ENCODE measurements at places on chromosomes 6 and 20. TPM values are rescaled to one million over a fixed set of nuclear protein-coding genes. Genes with fewer than 3 reads are reported as not detected.

DNA sequence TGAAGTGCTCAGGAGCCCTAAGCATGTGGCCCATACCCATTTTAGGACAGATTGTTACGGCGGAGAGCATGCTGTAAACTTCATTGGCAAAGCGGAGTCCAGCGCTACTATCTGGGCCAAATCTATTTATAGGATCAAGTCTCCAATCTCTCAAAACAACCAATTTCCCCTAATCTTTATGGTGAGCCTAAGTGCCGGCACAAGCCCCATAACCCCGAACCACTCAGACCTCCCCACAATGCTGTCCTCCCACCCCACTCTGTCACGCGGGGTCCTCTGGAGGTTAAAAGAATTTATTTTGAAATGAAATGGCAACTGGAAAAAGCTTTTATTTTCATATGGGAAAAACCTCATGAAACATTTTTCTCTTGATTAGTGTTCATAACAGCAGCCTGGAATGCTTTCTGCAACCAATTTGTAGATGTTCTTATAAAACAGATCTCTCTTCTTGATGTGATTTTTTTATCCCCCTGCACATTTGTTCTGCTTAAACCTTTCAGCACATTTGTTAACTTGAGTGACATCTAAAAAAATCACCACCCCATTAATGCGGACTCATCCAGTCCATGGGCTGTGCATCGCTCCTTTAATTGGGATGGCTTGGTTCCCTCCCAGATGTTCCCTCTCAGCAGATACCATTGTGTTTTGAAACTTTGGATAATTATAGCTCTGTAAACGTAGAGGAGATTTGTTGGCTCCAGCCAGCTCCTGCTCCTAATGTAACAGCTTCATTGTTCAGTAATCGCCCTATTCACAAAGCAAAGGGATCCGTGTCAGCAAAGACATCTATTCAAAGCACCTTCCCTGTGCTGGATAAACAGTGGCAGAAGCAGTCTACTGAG, 323.6 kb downstream of the CD83 start:
- DNase-seq: peak; percentile 46

DNA sequence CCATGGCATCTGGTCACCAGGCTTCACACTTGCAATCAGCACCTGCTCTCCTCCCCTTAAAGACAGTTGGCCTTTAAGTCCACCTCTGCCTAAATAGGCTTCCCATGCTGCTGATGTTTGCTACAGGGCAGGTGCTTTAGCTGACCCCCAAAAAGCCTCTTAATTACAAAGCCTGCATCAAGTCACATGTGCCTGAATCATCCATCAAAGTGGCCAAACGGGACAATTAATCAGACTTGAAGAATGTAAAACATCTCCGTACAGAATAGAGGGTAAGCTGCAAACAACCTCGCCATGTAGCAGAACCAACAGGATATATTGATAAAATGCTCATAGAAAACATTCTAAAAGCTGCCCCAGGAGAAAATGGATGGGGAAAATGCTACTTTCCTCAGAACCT, 7.4 kb downstream of the LY86 start:
- DNase-seq: no peak

GRCh38 chr6:89035252-89036101, 45.1 kb upstream of the PNRC1 start:
- peak; percentile 96 for DNase-seq

DNA sequence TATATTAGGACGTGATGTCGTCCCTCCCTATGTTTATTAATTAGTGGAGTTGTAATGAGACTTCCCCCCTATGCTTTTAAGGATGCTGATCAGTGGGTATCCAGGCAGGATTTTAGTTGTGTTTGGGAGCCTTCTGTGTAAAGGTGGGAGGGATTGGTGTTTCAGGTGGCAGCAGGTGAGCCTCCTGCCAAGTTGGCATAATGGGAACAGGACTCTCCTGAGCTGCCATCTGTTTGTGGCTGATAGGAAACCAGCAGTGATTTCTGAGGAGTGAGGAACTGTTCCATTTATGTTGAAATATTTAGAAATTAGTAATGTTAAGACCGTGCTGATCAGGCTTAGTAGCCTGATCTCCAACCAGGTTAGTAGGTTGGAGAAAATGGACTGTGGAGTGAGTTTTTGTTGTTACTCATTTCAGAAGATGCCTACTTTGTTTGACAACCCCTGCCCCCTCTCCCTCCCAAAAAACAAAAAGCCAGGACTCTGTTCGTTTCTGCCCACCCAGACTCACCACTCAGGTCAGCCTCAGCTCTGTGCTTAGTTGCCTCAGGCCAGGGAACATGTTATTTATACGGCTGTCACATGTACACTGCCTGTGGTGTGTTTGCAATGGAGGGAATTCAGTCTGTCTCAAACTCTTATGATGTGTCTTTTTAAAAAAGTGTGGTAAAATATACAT, 55.4 kb upstream of the TULP4 start:
- DNase-seq: no peak

GRCh38 chr20:51946586-51946985, 144.3 kb upstream of the SALL4 start:
- DNase-seq: no peak

GRCh38 chr20:3046677-3047462, 1.0 kb downstream of the MRPS26 start:
- DNase-seq: no peak

DNA sequence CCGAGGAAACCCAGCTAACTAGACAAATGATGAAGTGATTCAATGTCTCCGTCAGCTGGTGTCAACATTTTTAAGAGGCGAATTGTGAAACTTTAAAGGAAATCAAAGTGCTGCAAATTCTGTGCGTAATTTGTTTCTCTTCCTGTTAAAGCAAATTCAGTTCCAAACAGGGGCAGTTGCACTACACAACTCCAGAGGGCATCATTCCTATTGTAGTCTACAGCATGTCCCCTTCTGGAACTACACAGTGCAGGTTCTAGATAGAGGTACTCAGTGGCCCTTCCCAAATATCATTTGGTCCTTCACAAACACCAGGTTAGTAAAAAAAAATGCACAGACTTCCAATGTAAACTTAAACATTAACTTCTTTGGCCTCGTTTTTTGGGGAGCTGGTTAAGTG, 38.3 kb upstream of the SMLR1 start:
- no peak for DNase-seq

- peak; percentile 58 for DNase-seq
These were observed 38.4 kb upstream of the ARHGAP18 start for GRCh38 chr6:129748212-129748900.

DNA sequence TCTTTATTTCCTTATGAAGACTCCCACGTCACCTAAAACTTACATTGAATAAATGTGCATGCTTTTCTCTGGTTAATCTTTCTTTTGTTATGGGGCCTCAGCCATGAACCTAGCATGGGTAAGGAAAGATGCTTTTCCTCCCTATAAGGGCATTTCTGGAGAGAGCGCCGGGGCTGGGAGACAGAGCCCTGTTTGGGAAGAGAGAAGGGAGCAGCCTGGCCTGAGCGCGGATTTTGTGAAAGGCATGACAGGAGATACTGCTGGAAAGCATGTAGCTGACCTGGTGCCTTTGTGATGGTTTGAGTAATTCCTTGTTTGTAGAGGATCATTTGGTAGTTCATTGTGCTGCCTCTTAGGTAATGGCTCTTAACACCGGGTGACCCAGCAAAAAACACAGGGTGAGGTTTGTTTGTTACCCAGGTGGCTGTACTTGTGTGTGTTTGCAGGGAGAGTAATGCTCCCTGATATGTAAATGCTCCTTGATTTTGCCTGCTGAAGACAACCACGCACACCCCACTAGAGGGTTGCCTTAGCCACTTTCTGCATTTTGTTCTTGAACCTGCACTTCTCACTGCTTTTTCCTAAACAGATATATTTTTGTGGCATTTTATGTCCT, 59.2 kb downstream of the ANKRD6 start:
- DNase-seq: no peak

- no peak for DNase-seq
These were observed 242.6 kb upstream of the ARID1B start for GRCh38 chr6:156534594-156534993.

DNA sequence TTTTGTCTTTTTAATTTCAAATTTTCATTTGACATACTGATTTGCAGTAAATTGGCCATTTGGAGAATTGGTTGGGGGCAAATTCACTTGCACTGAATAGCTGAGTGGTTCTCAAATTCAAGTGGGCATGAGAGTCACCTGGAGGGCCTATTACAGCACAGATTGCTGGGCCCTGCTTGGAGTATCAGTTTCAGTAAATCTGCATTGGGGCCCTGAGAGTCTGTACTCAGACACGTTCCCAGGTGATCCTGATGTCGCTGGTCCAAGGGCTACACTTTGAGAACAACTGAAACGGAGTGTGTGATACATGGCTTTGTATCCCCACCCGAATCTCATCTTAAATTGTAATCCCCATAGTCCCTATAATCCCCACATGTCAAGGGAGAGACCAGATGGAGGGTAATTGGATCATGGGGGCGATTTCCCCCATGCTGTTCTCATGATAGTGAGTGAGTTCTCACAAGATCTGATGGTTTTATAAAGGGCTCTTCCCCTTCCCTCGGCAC, 115.9 kb downstream of the KLHL32 start:
- no peak for DNase-seq

DNA sequence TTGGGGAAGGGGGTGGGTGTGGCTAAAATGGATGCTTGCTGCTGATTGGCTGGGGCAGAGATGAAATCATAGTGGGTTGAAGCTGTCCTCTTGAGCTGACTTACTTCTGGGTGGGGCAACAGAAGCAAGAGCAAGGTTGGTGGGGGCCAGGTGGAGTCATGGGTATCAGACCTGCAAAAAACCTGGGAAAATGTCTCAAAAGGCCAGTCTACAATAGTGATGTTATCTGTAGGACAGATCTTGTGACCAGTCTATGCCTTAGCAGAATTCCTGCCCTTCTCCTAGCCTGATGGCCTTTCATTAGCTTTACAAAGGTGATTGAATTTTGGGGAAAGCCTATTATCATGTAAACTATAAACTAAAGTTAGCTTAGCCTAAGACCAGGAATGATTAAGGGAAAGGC, 945.7 kb downstream of the KIF16B start:
- DNase-seq: no peak

DNA sequence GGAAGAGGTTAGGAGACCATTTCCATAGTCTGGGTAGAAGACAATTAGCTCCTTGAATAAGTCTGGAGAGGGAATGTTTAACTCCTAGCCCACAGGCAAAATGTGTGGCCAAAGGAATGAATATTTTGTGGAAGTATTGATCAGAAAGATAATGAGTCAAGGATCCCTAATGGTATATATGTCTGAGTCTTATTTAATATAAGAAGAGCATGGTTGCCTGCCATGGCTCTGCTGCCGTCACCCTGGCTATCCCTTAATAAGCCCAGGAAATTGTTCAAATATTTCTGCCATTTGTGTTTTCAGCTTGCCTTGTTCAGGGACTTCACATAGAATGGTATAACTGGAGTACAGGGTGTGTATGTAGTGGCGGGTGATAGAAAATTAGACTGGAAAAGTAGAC, 18.1 kb upstream of the CALHM6 start:
- DNase-seq: no peak

DNA sequence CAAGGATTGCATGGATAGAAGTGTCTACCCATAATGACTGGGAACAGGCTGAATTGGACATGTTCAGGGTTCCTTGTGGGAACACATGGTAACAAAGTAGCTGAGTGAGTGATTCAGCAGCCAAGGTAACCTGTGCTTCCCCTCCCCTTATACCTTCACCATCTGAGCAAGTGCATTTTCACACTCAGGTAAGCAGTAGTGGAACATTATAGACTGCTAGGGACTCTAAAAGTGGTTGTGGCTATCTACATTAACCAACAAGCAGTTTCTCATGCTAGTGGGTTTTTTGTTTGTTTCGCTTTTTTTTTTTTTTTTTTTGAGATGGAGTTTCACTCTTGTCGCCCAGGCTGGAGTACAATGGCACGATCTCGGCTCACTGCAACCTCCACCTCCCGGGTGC, 41.4 kb downstream of the KIZ start:
- DNase-seq: no peak

DNA sequence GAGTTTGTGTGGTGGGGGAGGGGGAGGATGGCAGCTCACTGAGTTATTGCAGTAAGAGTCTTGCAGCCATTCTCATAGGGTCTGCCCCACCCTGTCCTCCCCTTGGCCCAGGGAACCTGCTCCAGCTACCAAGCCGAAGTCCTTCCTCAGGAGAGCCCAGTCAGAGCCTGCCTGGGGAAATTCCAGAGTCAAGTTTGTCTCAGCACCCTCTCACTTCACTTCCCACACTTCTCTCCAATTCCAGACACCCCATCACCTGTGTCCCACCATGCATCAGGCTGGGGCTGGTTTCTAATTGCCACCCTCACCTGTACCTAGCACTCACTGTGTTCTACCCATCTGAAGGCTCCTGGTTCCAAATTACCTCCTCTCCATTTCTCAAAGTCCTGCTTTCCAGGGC, 10.3 kb upstream of the SLC22A16 start:
- no peak for DNase-seq

DNA sequence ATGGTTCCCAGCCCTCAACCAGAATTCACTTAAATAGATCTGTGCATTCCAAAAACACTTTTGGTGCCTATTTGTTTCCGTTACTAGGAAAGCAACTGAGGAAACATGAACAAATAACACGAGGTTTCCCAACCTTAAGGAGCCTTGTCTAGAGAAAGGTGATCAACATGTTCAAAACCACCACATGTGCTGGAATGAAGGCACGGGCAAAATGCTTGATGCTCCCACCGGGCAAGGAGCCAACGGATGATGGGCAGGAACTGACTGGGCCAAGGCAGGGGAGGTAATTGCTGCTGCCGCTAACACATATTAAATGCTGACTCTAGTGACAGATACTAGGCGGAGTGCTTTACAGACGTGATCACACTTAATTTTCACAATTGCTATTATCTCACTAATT, 2.5 kb downstream of the MYLK4 start:
- no peak for DNase-seq

DNA sequence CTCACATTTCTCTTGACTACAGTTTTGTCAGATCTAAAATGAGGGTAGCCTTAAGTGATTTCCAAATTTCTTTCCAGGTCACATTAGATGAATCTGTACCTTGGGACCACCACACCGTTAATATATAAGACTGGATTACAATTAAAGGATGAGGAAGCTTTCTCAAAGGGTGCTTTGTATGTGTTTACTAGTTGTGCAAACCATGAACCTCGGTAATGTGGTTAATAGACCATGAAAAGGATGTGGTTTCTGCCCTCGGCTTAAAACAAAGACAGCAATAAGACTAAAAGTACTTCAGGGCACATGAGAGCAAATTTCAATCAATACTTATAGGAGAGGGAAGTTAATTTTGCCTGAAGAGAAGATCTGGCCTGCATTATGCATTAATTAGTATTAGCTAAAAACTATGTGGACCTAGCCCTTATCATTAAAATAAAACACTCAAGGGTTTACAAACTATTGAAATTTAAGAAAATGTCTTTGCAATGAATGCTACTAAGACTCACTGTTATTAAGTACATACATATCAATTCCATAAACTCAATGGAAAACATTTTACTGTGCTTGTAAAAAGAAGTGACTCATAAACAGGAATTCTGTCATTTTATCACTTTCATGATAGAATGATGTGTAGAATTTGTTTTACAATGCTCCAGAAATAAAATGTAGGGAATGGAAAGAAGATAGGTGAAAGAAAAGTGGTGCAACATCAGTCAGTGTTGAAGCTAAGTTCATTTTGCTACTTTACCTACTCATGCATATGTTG, 936 bp upstream of the TMX4 start:
- no peak for DNase-seq

- DNase-seq: no peak
These were observed 28.3 kb downstream of the SMPDL3A start for GRCh38 chr6:122817358-122817757.

Gene STMND1
- total RNA-seq: not detected

Gene NELFCD
- total RNA-seq: 66.6 TPM

Gene B3GAT2
- 0.18 TPM for total RNA-seq

Gene ZNF311
- total RNA-seq: 1.7 TPM

All from uterus (tissue), 4 donors.